NCI-H1417 (cell line): ENCODE measurements at places on chromosomes 3 and 15.

DNA sequence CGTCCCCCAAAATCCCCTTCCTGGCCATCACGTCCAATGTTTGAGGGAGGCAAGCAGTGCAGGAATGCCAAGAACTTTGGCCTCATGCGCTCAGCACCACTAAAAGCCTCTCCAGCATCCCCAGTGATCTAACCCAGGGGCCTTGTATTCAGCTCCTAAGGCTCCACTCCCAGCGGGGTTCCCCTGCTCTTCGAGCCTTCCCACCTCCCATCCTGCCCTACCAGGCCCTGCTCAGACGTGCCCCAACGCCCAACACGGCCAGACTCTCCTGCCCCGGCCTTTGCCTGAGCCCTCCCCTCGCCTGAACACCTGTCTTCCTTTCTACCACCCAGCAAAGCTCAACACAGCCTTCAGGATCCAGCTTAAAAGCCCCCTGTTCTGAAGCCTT is 30.5 kb downstream of the PLXND1 start:
- no peak for DNase-seq

GRCh38 chr15:36498916-36499315 is 80.5 kb upstream of the CDIN1 start:
- DNase-seq: no peak

GRCh38 chr15:47861111-47861903 is 144.0 kb downstream of the SEMA6D start:
- no peak for DNase-seq

GRCh38 chr3:165491487-165491886 is 295.3 kb upstream of the SLITRK3 start:
- DNase-seq: no peak
